ENCODE measurements at places on chromosomes 3 and 15. TPM values are rescaled to one million over a fixed set of nuclear protein-coding genes. Genes with fewer than 3 reads are reported as not detected.
A peak's percentile ranks its signal among the peaks of the same experiment; 100 is the strongest.

GRCh38 chr15:68403161-68403941 lies 28.6 kb downstream of the ITGA11 start:
- DNase-seq: no peak

DNA sequence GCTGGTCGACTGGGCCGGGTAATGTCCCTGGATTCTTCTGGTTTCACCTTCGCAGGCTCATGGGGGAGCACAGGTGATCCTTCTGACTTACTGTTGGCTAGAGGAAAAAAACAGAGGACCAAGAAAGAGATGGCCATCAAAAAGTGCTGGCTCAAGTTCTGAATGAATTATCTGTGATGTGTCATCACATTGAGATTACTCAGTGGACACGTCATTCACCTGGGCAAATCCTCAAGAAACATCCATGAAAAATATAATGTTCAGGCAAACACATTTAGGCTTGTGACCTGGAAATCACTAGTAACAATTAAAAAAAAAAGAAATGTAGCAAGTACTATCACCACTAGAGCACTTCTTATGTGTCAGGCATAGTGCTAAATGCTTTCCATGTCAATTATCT lies 81.5 kb upstream of the SLC2A2 start:
- DNase-seq: no peak

- DNase-seq: peak; percentile 28
These were observed 41.5 kb downstream of the HRH1 start for GRCh38 chr3:11195721-11196332.

DNA sequence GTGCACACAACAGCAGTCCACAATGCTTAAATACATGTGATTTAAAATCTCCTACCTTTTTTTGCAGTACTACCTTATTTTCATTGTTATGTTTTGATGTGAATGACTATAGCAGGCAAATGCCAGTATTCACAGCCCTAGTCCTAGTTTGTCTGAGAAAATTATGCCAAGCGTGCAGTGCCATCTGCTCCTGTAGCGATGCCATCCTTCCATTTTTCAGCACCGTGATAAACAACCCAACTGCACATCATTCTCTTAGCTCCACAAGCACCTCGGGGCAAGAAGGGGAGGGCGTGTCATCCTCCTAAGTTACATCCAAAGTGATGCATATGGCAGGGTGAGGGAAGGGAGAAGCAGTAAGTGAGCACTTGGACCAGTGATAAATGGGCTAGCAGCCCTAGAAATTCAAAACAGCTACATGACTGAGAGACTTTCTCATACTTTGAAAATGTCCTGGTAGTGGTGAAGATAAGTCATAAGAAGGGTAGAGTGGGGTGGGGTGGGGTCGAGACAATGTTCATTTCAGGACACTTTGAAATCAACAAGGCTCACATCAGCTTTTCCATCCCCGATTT lies 198.8 kb downstream of the LSAMP start:
- DNase-seq: no peak

DNA sequence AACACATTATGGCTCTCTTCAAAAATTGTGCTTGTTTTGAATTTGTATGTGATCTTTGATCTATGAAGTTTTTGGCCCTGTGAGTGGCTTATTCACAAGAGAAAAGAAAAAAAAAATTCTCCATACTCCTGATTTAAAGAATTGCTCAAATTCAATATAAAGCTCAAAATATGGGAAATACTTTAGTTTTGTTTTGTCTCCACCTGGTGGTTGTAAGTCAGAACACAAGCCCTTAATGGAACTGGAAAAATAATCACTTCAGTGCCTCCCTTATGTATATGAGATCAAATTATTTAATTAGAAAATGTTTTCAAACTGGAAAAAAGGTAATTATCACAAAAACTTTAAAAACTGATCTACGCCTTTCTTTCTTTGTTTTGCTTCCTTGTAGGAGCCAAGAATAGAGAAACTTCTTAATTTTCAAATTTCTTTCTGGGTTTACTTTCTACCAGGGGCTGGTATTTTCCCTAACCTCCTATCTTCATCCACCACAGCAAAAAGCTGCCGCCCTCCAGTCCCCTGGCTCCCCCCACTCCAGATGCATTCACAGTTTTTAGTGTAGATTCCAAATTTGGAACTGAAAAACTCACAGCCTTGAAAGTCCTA lies 50.6 kb downstream of the SERP1 start:
- no peak for DNase-seq

- no peak for DNase-seq
These were observed 7.1 kb upstream of the HDAC11 start for GRCh38 chr3:13473020-13473419.

GRCh38 chr15:85019815-85020590 lies 38.3 kb downstream of the PDE8A start:
- no peak for DNase-seq

DNA sequence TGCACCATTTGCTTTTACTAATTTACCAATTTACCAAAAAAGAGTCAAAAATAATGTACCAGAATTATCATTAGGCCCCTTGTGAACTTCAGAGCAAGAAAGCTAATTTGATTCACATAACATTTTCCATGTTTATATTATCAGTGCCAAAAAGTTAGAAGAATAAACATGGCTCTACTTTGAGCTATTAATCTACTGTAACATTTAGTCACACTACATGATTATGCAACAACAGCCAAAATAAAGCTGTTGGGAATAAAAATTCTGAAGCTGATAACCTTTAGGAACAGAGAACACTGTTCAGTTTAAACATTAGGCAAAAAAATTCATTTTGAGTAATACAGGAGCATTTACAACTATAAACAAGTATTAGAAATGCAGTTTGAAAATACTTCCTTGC lies 63.6 kb downstream of the PROS1 start:
- no peak for DNase-seq

The STAC gene
- total RNA-seq: not detected

The GORASP1 gene
- total RNA-seq: 52.0 TPM

The CDAN1 gene
- 26.2 TPM for total RNA-seq

The UROC1 gene
- total RNA-seq: not detected

Measured in activated CD4-positive, alpha-beta memory T cell treated with anti-CD3 and anti-CD28 coated beads, Interleukin-2, amount 10 ng/mL, durations not matched to agents 7 days and 5 days (primary cell).